Stimulated activated CD8-positive, alpha-beta memory T cell treated with anti-CD3 and anti-CD28 coated beads, Interleukin-7, amount 100 ng/mL, for 4 hours (primary cell): ENCODE measurements at places on chromosomes 5 and 9.

- no peak for DNase-seq
Measured at GRCh38 chr5:153824909-153825308, 213.8 kb downstream of the FAM114A2 start.

GRCh38 chr9:97578846-97579245 is 54.3 kb downstream of the TSTD2 start:
- DNase-seq: no peak

DNA sequence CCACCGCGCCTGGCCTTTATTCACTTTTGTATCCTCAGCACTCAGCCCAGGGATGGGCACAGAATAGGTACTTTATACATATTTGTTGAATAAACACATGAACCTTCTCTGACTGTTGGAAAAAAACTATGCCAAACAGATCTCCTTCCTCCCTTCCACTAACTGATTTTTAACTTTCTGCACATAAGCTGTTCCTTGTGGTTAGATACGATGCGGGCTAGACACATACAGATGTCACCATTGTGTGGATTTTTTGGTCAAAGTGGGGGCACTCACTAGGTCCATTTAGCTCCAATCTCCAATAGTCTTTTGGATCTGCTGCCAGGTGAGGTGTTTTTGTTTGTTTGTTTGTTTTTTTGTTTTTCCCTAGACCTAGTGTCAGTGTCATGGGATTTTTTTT is 5.1 kb downstream of the TEX48 start:
- no peak for DNase-seq

DNA sequence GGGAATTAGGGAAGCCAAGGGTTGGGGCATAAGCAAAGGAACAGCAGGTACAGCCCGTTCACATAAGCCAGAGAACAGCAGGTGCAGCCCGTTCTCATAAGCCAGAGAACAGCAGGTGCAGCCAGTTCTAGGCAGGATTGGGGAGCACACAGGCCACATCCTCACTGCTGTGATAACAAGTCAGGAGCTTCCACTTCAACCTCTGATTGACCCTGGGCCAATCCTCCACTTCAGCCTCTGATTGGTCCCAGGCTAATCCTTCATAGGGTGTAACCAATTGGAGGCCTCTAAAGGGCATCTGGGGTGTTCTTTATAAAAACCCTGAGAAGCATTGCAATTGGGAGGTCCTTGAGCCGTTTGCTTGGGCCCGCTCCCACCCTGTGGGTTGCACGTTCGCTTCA is 27.5 kb downstream of the CEL start:
- DNase-seq: no peak

- no peak for DNase-seq
Measured at GRCh38 chr5:140176031-140176387, 1.0 kb downstream of the CYSTM1 start.

DNA sequence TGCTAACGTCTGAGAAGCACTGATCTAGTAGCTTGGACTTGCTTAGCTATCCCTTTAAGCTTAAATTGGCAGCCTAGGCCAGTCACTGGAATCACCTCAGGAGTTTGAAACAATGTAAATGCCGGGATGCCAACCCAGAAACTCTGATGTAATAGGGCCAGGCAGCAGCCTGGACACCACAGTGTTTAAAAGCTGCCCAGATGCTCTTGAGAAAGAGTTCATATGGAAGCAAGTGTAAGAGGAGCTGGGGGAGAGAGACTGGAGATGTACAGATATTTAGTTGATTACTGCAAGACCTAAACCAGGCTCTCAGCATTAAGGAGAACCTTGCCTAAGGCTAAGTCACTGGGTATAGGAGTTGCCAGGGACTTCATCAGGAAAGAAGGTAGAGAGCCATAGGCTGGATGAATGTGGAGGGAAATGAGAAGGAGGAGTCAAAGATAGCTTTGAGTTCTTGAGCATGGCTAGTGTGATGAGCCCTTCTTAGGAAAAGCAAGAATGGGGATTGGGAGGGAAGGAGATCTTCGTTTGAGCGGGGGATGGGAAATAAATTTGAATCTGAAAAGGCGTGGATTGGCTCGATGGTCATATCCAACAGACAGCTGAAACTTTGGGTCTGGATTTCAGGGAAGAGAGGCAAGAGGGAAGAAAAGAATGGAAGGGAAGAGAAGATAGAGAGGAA is 392.9 kb upstream of the WWC1 start:
- no peak for DNase-seq

GRCh38 chr5:105968981-105969380 is 1701.8 kb downstream of the EFNA5 start:
- DNase-seq: no peak

DNA sequence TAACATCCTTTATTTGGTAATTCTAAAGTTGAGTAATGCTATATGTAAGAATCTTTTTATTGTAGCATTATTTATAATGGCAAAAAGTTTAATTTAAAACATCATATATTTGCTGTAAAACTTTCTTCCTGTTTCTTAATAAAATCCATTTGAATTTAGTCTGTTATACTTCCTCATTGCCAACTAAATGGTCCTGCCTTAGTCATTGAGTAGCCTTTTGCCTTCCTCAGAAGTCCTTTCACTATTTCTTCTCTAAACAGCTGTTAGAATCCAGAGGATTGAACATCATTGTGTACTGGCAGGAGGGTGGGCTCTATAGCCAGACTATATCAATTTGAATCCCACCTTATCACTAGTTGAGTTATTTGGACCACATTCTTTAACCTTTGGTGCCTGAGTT is 11.0 kb downstream of the SLC44A1 start:
- DNase-seq: no peak

- DNase-seq: no peak
Measured at GRCh38 chr5:174327896-174328295, 282.4 kb downstream of the NSG2 start.

DNA sequence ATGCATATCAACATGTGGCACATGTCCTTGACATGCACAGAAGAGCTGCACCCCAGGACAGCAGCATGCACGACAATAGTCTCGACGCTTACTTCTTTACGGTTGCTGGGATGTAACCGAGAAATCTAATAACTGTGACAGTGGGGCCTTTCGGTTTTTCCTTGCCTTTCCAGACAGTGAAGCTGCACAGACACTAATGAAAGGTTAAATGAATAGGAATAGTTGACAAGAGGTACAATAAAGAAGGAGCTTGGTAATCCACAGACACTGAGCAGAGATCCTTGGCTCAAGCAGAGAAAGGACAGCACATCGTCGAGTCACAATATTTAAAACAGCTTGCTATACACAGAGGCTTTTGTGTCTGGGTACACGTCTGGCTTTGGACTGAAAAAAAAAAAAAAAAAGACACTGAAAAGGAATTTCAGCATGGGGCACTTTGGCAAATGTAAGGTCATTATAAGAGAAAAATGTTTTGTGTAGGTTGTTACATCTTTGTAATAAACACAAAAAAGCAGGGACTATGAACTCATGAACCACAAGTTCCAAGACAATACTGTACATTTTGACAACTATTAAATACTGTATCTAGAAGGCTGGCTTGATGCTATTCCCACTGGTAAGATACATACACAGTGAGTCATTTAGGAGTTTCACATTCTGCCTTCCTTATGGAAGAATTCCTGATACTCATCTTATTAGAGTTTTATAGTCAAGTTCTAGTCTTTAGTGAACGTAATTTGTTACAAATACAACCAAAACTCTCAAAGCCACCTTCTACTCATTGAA is 5.6 kb downstream of the BNC2 start:
- DNase-seq: no peak
